ENCODE measurements at places on chromosomes 7 and 10.

DNA sequence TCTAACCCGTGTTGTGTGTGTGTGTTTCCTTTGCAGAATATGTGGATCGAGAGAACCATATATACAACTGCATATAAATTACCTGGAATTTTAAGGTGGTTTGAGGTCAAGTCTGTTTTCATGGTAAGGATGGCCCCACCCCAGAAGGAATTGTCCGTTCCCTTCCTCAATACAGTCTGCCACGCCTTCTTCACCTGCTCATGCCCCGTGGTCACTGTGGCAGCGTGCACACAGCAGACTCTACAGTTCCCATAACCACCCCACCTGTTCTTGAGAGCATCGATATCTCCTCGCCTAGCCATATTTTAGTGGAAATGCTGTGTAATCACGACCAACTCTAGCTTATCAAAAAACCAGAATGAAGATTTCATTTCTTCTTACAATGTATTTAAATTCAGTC, 134.0 kb upstream of the NPS start:
- no peak for DNase-seq

DNA sequence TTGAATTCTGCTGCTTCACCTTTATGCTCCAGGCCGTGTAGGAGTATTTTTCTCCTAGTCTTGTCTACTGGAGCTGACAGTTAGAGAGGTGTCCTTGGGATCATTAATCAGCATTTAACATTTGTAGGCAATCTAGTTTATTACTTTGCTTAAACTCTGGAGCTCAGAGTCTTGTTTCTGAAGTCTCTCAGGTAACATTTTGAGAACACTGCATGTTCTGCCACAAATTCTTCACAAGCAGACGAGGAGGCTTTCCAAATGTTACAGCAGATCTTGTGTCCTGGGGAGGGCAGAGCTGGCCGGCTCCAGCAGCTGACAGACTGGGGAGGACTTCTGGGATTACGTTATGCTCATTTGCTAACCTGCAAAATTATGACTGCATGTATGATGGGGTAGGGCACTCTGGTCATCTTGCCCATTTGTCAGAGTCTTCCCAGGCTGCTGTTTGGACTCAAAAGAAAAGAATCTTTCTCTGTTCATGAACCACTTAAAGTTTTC, 50.5 kb downstream of the GALNT17 start:
- DNase-seq = no peak

DNA sequence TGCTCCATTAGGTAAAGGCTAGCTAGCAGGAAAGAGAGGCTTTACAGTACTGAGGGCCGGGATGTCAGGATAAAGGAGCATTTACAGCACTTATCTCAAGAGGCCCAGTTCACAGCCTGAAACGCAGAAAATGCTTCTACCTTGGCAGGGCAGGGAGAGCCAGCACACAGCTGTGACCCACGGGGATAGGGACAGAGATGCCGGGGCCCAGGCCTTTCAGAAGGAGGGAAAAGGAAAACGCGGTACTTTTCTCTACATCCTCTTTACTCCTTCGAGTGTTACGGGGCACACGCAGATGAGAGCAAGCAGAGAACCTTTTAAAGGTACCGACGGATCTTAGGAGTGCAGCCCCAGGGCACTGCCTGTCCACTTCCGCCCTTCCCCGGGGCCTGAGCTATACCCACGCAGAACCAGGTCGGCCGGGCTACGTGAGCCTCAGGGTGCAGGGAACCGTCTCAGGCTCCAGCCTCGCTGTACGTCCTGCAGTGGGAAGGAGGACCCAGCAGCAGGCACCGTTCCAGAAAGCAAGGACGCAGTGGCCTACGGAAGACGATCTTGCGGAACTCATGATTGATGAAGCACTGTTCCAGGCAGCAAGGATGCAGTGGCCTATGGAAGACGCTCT, 232.3 kb downstream of the ELFN1 start:
- DNase-seq = no peak

DNA sequence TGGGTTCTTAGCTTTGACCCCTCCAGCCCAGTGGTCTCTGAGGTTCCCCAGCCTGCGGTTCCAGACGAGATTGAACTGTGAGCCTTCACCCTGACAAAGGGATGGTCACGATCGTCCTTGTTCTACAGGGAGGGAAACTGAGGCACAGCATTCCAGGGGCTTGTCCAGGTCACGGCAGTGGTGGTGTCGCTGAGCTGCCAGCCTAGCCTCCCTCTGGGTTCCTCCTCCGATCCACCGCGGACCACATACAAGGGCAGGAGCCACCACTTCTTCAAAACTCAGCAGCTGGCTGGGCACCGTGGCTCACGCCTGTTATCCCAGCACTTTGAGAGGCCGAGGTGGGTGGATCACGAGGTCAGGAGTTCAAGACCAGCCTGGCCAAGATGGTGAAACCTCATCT, 35.8 kb downstream of the ELFN1 start:
- no peak for DNase-seq

DNA sequence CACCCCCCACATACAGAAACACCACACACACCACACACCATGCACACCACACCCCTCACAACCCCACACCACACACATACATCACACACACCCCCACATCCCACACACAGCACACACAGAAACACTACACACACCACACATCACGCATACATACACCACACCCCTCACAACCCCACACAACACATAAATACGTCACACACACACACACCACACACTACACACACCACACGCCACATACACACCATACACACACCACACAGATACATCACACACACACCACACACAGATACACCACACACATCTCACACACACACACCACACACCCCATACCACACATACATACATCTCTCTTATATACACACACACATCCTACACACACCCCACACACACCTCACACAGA, 126.2 kb downstream of the ANLN start:
- no peak for DNase-seq

GRCh38 chr10:43978091-43978490, 329.4 kb upstream of the ZNF32 start:
- DNase-seq = no peak

GRCh38 chr10:71534568-71535194, 138.0 kb downstream of the CDH23 start:
- DNase-seq = no peak

DNA sequence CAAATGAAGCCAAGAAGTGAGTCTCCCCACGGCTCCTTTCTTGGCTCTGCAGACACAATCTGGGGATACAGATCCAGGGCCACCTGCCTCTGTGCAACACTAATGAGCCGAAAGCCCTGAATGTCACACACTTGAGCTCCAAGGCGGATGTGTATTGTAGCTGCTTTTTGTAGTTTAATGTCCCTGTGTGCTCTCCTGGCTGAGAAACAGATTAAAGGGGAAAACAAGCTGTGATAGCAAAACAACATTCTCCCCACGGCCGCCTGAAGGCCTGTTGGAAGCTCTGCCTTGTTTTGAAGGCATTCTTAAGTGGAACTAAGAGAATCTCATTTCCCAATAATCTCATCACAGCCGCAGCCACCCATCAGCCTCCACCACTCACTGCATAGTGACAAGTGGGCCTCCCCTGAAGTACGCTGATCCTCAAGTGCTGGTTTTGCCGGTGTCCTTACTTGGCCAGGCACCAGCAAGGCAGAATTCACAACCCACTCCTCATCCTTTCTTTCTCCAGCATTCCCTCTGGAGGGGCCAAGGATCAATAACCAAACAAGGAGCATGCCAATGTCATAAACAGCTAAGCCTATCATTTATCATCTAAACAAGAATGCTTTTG, 44.4 kb upstream of the AMPH start:
- peak; percentile 46 for DNase-seq

DNA sequence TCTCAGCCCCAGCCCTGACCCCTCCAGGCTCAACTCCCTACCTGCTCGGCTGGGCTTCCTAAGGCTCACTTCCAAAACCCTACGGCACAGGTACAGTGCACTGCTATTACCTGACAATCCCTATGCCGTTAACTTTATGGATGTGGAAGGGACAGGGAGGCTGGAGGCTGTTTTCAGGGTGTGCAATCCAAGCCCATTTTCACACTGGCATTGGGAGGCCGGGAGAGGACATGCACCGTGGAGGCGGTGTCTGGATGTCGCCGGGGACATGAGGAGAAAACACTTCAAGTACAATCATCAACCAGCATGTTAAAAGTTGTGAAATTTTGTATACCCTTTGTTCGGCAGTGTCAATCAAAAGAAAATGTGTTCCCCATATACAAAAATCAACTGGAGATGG, 80.1 kb downstream of the MAD1L1 start:
- DNase-seq = no peak

DNA sequence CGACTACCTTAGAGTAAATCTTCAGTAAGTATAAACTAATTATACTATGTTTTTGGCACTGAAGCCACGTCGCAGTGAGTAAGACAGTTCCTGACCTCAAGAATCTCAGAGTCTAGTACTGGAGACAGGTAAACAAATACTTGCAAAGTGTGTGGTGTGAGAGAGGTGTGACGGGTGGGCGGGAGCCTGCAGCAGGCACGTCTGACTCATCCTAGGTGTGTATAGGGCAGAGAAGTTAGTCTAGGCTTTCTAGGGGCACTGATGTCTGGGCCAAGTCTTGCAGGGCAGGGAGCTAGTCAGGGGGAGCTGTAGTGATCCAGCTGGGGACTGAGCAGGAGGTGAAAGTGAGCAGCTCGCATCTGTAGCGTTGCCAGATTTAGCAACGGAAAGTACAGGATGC, 35.9 kb upstream of the SFTPD start:
- DNase-seq = no peak

DNA sequence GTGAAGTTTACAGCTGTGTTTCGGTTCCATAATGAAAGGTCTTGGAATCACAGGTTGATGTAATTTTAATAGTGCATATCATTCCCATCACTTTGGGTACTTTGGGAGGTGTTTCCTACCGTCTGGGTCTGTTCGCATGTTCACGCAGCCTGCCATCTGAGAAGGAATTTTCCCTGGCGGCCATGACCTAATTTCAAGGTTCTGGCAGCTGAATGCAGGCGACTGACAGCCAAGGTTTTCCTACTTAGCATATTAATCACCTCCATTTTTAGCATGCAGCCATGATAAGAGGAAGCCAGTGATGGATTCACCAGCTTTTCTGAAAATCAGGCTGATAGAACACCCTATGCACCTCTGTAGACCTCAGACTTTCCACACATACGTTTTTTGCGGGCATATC, 319.1 kb upstream of the TMEM229A start:
- no peak for DNase-seq

GRCh38 chr10:130814610-130815009, 496.9 kb downstream of the TCERG1L start:
- DNase-seq = no peak

GRCh38 chr7:100568896-100569844, 4.5 kb downstream of the SAP25 start:
- DNase-seq = peak; percentile 34

DNA sequence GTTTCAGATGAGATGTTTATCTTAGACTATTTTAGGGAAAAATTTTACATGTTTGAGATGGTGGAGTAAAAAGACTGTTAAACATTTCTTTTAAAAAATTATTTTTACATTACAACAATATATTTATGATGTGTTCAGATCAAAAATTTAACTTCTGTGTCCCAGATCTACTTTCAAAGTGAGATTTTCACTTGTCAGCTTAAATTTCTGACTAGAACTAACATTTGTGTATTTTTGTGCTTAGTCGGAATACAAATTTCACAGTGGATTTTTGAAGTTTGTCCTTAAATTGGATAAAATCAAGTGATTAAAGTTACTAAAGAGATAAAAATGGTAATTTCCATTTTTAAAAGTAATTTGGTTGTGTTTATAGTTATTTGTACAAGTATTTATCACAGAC, 24.9 kb downstream of the TMEM106B start:
- no peak for DNase-seq

DNA sequence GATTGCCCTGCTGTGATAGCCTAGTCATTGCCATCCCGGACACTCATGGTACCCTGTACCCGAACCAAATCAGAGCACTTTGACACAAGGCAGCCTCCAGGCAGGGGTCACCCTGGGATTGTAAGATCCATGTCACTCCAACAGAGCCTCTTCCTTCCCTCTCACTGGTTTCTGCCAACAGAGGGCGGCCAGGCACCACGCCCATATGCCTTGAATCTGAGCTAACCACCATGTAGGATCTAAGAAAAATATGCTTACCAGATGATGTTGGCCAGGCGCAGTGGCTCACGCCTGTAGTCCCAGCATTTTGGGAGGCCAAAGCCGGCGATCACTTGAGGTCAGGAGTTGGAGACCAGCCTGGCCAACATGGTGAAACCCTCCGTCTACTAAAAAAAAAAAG, 389.2 kb upstream of the KLF6 start:
- DNase-seq = no peak

DNA sequence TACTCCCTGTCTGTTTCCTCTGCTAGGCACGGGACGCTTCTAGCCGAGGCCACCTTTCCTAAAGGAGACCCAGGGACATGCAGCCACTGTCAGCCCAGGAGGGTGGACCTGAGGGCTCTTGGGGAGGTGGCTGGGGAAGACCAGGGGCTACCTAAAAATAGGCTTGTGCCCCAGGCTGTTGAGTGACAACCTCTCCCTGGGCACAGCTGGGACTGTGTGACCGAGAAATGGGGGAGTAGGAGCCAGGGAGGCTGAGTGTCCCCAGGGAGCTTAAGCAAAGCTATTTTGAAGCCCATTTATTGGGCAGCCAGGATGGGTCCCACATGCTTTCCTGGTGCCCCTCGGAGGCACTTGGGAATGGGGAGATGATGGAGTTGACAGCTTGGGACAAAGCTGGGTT, 63.8 kb downstream of the CALML3 start:
- no peak for DNase-seq

GRCh38 chr10:92829786-92830377, 18.4 kb upstream of the EXOC6 start:
- no peak for DNase-seq

DNA sequence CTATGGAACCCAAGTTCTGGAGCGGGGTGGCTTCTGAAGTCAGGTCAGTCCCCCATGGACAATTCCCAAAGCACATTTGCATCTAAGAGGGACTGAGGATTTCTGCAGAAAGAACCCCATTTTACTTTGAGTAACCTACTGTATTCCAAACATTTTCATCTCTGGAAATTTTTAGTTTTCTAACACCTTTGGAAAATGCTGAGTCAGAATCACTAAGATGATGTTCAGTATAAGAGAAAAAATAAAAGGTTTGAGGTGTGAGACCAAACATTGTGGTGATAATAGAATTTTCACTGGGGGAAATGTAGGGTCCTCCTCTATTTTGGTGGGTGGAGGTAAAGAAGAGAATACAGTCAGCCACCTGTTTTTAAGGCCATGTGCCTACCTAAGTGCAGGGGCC, 227.1 kb downstream of the LRMDA start:
- DNase-seq = no peak

- DNase-seq = peak; percentile 43
Observed at GRCh38 chr7:23863209-23863787, 153.3 kb downstream of the STK31 start.

- no peak for DNase-seq
Observed at GRCh38 chr10:35391153-35391953, 55.0 kb downstream of the CCNY start.

GRCh38 chr7:37333075-37333474, 115.6 kb downstream of the ELMO1 start:
- no peak for DNase-seq

DNA sequence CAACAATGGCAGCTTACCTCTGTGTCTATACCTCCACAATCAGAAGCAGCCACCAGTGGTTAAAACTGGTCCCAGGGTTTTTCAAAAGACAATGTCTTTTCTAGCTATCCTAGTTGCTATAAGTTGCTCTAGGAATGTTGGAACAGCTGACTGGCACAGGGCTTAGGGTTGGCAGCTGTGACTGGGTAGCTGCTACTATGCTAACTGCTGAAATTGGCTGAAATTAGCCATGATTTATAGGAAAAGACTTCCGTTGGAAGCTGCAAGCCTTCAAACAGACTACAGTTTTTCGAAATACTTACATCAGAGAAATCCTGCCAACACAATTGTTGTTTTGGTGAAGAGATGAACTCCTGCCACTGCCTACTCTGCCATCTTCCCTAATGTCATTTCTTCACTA, 102.3 kb downstream of the MKX start:
- DNase-seq = no peak

GRCh38 chr10:71276873-71277272, 42.2 kb upstream of the SLC29A3 start:
- no peak for DNase-seq
